ENCODE measurements at places on chromosomes 2 and 18. TPM values are rescaled to one million over a fixed set of nuclear protein-coding genes. Genes with fewer than 3 reads are reported as not detected.

Gene MTHFD2
- polyA plus RNA-seq, result 153 TPM

Gene TMEM163
- polyA plus RNA-seq, result not detected

Gene REG3G
- not detected for polyA plus RNA-seq

Gene DPP10
- polyA plus RNA-seq, result not detected

Gene POTEC
- not detected for polyA plus RNA-seq

Gene PLGLB1
- 0.59 TPM for polyA plus RNA-seq

Gene SMC6
- polyA plus RNA-seq, result 26.0 TPM

Gene SCYGR2
- not detected for polyA plus RNA-seq

Gene RBKS
- 7.6 TPM for polyA plus RNA-seq

Gene SLC38A11
- polyA plus RNA-seq, result 0.07 TPM

GRCh38 chr2:12066986-12067385, 320.6 kb downstream of the LPIN1 start:
- no peak for DNase-seq

GRCh38 chr2:160194351-160194750, 5.7 kb downstream of the ITGB6 start:
- no peak for DNase-seq

DNA sequence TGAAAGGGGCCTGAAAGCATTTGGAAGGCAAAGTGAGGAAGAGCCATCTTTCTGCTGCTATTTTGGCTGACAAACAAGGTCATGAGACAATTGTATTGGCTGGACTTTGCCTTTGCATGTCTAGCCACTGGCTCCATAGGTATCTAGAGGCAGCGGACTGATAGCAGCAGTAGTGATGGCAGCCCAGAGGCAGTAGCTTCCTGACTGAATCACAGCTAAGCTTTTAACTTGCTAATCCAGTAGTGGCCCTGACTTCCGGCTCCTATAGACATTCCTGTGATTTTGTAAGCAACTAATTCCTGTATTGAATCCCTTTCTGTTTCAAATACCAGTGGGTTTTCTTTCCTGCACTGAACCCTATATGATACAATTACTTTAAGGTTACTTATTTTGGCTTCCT, 69.8 kb upstream of the PDE1A start:
- no peak for DNase-seq

- DNase-seq, result no peak
These were observed 59.9 kb downstream of the CRIM1 start for GRCh38 chr2:36415381-36416022.

GRCh38 chr2:33134086-33134771, 187.5 kb downstream of the LTBP1 start:
- peak; percentile 32 for DNase-seq

- DNase-seq, result no peak
These were observed 164.1 kb upstream of the RASGRP3 start for GRCh38 chr2:33312355-33312754.

GRCh38 chr18:57803103-57803969, at the start of gene ATP8B1:
Gene ATP8B1, minus strand, starts transcription at chr18:57803315. Its CDS starts 71,508 bp downstream, at chr18:57731807.
- peak; percentile 55 for DNase-seq

- no peak for DNase-seq
These were observed 32.7 kb downstream of the VSNL1 start for GRCh38 chr2:17573085-17573803.

- DNase-seq, result no peak
These were observed 1094.6 kb upstream of the CDH2 start for GRCh38 chr18:29271501-29271900.

DNA sequence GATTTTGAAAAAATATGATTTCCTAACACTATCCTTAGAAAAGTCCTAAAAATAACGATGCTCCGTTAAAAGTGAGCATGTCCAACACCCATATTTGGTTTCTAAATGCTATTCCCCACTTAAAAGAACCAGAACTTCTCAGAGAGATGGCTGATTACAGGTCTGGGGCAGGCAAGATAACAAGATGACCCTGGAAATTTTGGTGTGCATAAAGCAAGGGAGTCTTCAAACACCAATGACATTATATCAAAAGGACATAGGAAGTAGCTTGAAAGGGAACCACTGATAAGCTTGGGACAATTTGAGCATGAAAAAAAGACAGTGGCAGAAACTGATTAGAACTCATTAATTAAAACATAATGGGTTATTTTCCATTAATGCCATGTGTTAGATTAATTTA, 17.9 kb downstream of the STK17B start:
- DNase-seq, result no peak

GRCh38 chr2:237669283-237669627, 41.9 kb downstream of the LRRFIP1 start:
- no peak for DNase-seq

GRCh38 chr18:22423878-22424564, 6.3 kb upstream of the CTAGE1 start:
- DNase-seq, result no peak

DNA sequence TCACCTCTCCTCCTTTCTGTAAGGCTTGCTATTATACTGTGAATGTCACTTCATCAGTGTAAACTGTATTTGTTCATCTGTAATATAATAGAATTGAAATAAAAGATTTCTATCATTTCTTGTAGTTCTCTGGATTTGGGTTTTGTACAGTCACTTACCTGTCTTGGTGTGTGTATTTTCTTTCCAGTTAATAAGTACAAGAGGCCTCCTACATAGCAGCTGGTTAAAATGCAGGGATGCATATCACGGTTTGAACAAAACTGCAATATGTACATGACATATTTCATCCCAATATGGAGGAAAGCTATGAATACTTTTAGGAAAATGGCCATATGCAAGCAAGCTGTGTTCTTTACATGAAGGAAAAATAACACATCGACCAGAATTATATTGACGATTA, 5.4 kb upstream of the STAT1 start:
- DNase-seq, result no peak

DNA sequence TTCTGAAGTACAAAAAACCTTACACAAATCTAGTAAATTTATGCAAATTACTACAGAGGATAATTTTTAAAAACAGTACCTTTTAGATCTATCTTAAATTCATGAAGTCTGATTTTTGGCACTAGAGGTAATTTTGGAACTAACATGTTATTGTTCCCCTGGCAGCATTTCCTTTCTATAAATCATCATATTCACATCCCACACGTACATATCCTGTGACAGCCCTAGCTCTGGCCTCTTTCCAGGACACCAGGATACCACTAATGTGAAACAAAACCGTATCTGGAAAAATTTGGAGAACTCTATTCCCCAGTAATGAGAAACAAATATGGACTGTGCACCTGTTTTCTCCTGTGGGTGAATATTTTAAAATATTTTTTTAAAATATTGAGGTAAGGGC, 14.0 kb upstream of the BIRC6 start:
- DNase-seq, result no peak

- DNase-seq, result no peak
These were observed 55.3 kb upstream of the HAAO start for GRCh38 chr2:42847596-42848151.

GRCh38 chr18:36828157-36828629, 609 bp downstream of the TPGS2 start:
- DNase-seq, result peak; percentile 36

DNA sequence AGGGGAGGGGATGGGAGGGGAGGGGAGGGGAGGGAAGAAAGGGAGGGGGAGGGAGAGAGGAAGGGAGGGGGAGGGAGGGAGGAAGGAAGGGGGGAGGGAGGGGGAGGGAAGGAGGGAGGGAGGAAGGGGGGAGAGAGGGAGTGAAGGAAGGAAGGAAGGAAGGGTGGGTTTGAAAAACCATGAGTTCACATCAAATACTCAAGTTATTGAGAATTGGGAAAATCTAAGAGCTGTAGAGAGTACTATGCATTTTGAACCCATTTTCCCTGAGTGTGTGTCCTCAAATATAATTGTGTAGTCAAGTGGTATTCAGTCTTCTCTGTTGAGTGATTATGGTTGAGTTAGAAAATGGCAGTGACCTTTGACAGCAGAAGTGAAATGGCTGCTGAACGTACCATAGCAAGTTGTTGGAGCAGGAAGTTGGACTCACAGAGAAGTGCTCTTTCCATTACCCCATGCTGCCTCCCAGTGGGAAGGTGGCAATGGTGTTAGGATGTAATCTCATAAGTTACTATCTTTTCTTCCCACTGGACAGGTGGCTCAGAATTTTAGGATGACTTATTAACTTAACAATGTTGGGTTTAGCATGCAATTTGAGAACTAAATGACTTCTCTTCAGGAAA, 214.6 kb downstream of the SETBP1 start:
- peak; percentile 16 for DNase-seq

- no peak for DNase-seq
These were observed 80.1 kb downstream of the SUCLG1 start for GRCh38 chr2:84378960-84379359.

DNA sequence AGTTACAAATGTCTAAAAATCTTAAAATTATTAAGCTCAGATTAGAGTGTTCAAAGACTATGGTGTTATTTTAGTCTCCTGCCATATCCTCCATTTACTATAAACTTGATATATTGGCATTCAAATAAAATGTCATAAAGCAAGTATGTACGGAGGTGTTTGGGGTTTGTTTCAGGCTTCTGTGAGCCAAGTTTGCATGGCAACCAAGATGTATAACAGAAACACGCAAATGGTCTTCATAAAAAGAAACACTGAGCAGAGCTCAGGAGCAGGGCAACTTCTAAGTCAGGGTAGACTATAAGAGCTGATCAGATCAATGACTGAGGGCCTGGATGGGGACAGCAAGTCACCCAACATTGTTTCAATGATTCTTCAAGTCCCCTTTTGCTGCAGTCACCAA, 20.5 kb upstream of the OSR1 start:
- DNase-seq, result no peak

DNA sequence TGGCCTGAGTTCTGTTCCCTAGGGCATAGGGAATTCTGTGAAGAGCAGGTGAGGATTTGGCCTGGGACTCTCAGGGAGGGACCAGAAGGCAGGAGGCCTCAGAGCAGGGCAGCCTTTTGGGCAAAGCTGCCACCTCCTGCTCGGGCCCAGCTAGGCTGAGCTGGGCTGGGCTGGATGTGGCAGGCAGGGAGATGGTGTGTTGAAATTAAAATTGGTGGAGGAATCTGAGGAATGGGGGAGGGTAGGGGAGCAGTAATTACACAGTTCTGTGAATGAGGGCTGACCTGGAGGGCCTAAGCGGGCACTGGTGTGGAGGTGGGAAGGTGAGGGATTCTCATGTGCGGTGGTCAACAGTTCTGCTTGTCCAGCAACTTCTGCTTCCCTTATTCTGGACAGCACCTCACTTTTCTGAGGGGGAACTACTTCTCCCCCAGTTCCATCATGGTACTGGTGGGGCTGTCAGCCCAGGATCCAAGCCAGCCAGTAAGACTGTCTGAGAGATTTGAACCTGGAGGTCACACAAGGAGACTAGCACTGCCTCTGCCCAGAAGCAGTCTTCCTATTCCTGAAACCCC, 22.0 kb upstream of the ASPRV1 start:
- no peak for DNase-seq

DNA sequence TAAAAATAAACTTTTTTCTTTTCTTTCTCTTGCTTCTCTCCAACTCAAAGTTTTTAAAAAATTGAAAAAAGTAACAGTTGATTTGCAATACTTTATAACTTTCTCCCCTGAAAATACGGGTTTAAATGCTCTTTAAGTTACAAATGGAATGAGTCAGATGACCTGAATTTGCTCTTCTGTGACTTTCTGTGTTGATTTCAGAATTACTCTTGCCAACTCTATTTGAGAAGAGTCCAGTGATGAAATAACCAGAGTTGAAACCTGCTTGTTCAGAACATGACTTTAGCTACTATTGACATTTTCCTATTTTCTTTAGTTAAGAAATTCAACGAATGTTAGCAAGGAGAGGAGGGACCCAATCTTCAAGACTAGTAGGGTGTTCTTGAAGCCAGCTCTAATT, 146.1 kb upstream of the ZSWIM2 start:
- no peak for DNase-seq

- DNase-seq, result no peak
These were observed 220.0 kb downstream of the LDLRAD4 start for GRCh38 chr18:13438507-13439056.

- peak; percentile 57 for DNase-seq
These were observed 153.9 kb upstream of the NDUFV2 start for GRCh38 chr18:8948471-8949149.

DNA sequence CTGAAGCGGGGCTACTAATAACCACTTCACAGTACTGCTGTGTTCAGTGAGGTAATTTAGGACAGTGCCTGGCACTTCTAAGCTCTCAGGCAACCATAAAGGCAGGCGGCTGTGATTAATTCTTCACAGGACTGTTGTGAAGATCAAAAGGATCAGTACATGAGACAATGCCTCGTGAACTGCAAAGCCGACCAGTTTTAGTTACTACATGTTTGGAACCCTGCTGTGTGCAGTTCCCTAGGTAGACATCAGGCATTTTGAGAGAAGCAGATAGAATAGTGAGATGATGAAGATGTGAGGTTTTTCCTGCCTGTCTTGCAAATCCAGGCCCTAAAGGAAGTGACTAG, 19.1 kb downstream of the EFHD1 start:
- no peak for DNase-seq

DNA sequence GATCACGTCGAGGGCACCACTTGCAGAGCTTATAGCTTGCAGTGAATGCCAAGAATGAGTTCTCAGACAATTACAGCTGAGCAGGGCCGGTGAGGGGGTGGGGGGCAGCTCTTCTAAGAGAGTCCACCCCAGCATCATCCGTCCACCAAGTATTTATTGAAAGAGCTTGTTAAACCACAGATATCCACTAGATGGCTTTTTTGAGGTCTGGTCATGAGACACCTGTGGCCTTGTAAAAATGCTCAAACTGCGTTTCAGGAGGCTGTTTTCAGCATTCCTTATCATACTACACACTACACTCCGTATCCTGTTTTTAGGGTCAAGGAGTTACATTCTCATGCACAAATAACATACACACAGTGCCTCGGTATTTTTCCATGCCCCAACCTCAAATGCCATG, 51.5 kb downstream of the DNAJC10 start:
- peak; percentile 4 for DNase-seq

DNA sequence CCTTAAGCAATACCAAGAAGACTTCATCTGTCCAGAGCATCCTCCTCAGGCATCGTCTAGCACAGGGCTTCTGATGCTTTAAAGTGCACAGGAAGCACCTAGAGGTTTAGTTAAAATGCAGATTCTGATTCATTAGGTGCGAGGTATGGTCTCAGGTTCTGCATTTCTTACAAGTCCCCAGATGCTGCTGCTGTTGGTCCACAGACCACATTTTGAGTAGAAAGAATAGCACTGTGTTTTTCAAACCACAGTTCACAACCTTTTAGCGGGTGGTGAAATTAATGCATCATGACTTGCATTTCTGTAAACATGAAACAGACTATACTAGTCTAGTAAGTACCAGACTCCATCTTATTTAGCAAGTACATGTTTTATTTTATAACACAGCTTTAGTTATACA, 134.6 kb downstream of the TMEFF2 start:
- DNase-seq, result no peak

- no peak for DNase-seq
These were observed 43.7 kb downstream of the FSIP2 start for GRCh38 chr2:185782223-185782769.
